ENCODE measurements at places on chromosomes 5 and 9.

DNA sequence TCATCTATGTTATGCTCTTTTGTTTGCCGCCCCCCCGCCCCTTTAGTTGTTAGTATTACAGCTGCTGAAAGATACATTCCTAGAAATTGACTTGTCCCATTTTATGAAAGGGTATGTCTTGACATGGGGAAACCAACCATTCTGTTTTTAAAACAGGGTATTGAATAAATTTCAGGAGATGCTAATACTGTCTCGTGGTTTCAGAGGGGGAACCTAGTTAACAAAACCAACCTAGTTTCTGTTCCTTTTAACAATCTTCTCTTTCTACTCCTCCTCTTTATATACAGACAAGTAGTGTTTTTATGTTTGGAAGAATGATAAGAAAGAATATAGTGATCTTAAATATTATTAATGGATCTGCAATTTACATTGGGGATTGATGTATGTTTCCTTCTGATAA is 3.5 kb downstream of the PIP5K1B start:
- no peak for DNase-seq

- peak; percentile 25 for DNase-seq
Observed at GRCh38 chr5:114223866-114224265, 138.0 kb upstream of the KCNN2 start.

DNA sequence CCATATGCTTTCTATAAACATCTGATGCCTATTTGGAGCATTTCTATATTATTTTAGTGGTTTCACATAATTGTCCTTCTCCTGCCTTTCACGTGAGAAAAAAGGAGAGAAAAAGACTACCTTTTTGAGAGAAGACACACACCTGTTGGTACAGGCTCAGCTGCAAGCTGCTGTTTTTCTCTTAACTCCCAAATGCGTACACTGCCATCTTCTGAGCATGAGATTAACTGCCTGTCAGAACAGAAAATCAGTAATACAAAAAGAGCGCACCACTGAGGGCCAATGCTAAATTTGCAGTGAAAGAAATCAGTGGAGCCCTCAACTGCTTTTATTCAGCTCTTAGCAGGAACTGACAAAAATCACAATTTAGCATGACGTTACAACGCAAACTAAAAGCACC is 54.9 kb downstream of the WDR41 start:
- DNase-seq, result no peak

- DNase-seq, result no peak
Observed at GRCh38 chr9:93209097-93209496, 25.2 kb downstream of the WNK2 start.

DNA sequence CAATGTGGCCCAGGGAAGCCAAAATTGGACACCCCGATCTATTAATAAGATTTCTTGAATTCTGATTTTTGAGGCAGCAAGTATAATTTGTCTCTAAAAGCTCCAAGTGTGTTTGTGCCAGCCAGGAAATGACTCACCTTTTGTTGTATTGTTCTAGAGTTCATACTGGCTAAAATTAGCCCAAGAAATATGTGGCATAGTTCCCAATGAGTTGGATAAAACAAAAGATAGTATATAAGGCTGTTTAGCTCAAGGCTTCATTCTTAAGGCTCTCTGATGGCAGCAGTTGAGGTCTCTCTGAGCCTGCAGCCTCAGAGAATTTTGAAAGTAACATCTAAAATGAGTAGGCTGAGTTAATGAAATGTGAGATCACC is 21.6 kb downstream of the HMGXB3 start:
- DNase-seq, result peak; percentile 97

DNA sequence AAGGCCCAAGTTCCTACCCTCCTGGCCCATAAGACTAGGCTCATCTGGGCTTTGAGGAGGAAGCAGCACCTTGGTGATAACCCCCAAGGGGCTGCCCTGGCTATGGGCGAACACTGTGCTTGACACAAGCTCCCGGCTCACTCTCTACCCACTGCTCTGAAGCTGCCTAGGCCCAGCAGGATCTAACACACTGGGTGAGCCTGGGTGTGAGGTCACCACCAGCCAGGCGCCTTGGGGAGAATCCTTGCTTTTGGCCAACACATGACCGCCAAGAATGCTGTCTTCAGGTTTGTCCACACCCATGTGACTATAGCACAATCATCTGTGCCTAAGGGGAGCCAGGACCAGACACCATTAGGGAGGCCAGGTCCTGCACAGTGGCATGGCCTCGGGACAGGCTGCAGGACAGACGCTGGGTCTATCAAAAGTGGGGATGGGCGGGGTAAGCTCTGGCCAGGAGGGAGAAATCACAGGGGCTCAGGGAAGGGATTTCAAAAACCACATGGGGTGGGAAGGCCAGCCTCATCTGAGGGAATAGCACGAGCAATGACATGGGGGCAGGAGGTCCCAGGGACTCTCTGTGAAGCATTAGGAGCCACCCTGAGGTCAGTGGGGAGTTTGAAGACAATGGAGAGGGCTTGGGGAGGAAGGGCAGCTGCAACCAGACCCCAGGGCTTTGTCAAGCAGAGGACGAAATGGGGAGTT is 29.6 kb downstream of the BICD2 start:
- no peak for DNase-seq

GRCh38 chr5:151345808-151346478 is 1.4 kb downstream of the SLC36A2 start:
- peak; percentile 13 for DNase-seq

GRCh38 chr9:126440940-126441339 is 114.3 kb downstream of the MVB12B start:
- DNase-seq, result no peak

- DNase-seq, result peak; percentile 49
Observed at GRCh38 chr9:806285-807156, 35.0 kb upstream of the DMRT1 start.

DNA sequence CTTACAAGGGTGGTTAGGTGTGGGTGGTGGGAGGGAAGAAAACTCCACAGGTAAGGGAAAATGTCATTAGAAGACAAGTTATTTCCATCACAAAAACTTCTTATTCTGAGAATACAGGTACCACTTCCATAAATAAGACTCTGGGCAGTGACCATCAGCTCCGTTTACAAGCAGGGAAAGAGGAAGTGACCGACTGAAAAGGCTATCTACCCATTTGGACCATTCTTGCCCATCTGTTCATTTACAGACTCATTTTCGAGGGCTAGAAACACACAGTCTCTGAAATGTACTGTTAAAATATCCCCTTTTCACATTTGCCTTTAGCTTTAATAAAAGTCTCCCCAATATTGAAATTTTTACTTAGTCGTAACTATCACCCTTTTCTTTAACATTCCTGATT is 79.5 kb downstream of the TTC39B start:
- DNase-seq, result no peak

DNA sequence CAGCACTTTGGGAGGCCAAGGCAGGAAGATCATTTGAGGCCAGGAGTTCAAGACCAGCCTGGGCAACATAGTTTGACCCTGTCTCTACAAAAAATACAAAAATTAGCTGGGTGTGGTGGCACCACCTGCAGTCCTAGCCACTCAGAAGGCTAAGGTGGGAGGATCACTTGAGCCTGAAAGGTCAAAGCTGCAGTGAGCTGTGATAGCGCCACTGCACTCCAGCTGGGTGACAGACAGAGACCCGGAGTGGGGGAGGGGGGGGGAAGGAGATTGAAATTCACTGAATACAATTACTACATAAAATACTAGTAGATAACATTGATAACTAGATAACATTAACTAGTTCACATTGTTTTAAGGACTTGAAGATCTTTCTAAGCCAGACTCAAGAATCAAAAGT is 345.6 kb downstream of the BNC2 start:
- no peak for DNase-seq

DNA sequence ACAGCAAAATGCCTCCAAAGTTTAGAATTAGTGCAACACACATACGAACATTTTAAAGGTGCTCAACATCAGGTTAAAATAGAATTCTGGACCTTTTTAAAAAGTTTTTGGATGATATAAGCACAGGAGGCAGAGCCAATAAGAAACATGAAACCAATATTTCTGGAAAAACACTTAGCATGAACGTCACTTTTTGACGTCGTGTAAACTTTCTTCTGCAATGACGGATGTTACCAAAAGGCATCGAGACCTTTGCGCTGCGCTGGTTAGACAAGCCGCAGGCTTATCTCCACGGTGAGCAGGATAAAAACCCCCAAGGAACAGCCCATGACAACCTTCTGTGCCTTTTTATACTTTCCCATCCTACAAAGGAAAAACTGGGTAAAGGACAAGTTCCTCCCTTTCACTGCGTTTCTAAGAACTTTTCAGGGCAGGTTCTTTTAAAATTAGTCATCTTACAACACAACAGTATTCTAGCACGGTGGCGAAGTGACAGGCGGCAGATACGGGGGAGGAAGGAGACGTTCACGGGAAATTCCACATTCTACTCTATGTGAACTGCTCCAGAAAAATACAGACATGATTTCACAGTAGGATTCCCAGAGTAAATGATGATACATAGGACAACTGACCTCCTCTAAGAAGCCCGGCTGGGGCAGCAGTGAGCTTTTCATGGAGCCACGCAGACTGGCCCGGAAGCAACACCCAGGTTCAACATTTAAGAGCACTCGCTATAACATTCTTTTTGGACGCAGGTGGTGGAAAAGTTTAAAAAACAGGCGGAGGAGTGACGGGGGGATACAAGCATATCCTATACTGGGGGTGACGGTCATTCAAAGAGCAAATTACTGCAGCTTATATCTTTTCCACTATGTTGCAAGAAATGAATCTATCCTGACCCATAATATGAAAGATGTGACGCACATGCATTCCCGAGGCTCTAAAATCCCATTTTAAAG is 52.4 kb downstream of the USP20 start:
- DNase-seq, result no peak

- DNase-seq, result no peak
Observed at GRCh38 chr5:149748471-149749094, 18.5 kb downstream of the PPARGC1B start.

DNA sequence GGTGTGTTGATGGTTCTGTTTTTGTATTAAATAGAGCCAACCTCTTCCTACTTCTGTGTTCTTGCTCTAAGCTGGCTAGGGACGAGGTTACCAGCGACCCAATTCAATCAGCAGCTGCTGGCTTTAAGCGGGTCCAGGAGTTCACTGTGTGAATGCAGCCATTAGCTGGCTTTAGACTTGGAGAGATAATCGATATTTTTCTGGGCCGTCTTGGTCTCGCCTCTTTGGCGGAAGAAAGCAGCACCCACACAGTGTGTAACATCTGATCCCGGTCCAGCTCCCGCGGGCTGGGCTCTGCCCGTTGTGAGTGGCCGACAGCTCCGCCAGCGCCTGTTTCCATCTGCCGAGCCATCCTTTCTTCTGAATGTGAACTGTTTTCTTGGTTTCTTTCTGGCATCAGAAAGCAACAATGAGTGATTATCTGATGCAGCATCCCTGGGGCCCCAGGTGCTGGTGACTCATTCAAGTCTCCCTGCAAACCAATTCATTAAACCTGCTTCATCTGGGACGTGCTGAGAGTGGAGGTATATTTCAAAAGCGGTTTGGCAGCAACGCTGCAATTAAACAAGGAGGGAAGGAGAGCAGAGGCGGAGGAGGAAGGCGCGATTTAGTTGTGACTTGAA is 90.8 kb upstream of the IRX4 start:
- peak; percentile 31 for DNase-seq

- peak; percentile 63 for DNase-seq
Observed at GRCh38 chr5:39547553-39548154, 122.9 kb upstream of the DAB2 start.

DNA sequence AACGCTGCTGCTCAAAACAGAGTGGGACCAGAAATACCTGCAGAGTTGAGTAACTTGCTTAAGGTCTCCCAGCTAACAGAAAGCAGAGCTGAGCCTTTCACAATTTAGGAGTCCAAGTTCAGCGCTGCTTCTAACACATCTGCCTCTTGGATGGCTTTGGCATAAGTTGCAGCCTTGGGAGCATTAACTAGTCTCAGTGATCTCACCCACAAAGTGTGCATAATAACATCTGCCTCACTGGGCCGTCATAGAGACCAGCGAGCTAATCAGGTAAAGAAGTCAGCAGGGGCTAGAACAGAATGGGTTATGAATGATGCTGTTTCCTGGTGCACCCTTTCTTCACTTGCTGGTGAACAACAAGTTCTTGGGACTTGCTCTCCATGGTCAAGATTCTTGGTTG is 36.5 kb downstream of the WWC1 start:
- no peak for DNase-seq

- peak; percentile 77 for DNase-seq
Observed at GRCh38 chr9:113609562-113610318, 146.2 kb downstream of the RGS3 start.

DNA sequence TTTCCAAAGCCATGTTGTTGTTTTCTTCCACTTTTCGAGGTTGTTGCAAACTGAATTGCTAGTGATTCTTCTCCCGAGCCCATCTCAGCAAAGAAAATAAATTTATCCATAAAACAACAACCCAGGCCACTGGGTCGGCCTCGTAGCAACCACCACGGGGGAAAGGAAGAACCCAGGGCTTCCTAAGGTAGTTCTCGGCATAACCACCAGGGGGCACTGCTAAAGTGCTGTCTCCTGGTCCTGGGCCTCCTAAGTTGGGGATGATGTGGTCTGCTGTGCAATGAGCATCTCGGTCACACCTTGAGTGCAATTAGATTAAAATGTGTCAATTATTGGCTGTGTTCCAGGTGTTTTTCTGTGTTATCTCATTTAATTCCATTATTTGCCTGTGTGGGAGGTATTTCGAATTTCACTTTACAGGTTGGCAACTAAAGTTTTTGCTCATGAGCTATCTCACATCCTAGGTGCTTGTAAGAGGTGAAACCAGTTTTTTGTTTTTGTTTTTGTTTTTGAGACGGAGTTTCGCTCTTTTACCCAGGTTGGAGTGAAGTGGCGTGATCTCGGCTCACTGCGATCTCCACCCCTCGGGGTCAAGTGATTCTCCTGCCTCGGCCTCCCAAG is 102.8 kb upstream of the DAP start:
- peak; percentile 70 for DNase-seq

- no peak for DNase-seq
Observed at GRCh38 chr5:171906066-171906570, 100.3 kb downstream of the FBXW11 start.

GRCh38 chr5:17463653-17464052 is 34.4 kb upstream of the TAF11L2 start:
- DNase-seq, result no peak

DNA sequence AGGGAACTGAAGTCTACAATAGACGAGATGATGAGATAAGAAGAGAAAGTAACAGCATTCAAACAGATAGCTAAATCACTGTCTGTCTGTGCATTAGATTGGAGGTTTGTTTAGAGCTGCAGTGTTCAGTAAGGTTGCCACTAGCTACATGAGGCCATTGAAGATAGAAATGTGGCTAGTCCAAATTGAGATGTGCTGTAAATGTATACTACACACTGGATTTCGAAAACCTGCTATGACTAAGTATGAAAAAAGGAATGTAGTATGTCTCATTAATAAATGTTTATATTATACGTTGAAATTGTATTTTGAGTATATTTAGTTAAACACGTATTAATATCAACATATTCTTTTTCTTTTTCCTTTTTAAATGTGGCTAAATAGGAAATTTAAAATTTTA is 142.1 kb downstream of the XRCC4 start:
- no peak for DNase-seq

- DNase-seq, result no peak
Observed at GRCh38 chr5:172542651-172543131, 88.4 kb upstream of the SH3PXD2B start.

- no peak for DNase-seq
Observed at GRCh38 chr5:151911011-151911410, 13.6 kb downstream of the GLRA1 start.

All from A172 (cell line).